ENCODE measurements at places on chromosomes 5 and 9. TPM values are rescaled to one million over a fixed set of nuclear protein-coding genes. Genes with fewer than 3 reads are reported as not detected.

IFNA13 gene
- total RNA-seq: not detected

DNA sequence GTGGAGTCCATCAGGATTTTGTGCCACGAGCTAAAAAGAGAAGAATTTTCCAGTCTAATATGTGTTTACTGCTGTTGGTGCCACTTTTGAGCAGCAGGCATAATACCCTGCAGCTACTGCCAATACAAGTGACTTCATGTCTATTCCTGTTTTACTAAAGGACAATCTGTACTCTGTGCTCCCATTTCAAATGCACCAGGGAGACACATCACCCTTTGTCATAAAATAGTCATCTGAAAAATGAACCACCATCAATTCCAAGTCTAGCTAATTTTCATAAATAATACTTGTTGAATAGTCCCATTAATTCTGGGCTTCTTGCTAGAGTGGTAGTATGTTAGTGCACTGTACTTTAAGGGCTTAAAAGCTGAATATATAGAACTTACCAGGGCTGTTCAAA, 8.9 kb upstream of the PKD2L2 start:
- no peaks in the 10 kb centered on the region for H3K4me1 ChIP-seq
- H3K27ac ChIP-seq: no peak overlapping the region
- DNase-seq: peak; percentile 11
- H3K4me3 ChIP-seq: no peak overlapping the region

GRCh38 chr9:82436475-82436874, 447.9 kb downstream of the SPATA31D1 start:
- H3K27me3 ChIP-seq: no peaks in the 10 kb centered on the region
- H3K4me3 ChIP-seq: no peak overlapping the region
- no peak overlapping the region for H3K27ac ChIP-seq
- no peaks in the 10 kb centered on the region for H3K4me1 ChIP-seq

DNA sequence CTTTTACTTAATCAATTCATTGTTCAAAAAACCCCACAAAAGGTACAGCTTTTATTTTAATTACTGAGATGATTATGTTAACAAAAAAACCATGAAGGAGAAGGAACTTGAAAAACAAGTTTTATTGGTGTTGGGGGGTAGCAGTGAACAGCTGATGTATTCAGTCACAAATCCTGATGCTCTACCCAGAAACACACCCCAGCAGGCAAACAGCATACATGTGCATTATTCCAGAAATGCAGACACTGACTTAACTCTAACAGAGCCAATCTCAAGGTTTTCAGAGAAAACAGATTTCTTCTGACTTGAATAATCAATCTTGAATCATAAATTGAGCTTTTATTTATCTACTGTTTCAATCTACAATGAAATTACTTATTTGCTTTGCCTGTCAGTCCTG, 175.2 kb downstream of the ZSWIM6 start:
- no peak overlapping the region for H3K4me3 ChIP-seq
- no peak overlapping the region for H3K27ac ChIP-seq
- H3K4me1 ChIP-seq: no peaks in the 10 kb centered on the region

GRCh38 chr5:68353605-68354004, 138.0 kb downstream of the PIK3R1 start:
- H3K36me3 ChIP-seq: no peaks in the 10 kb centered on the region
- no peak overlapping the region for H3K4me3 ChIP-seq
- H3K27me3 ChIP-seq: no peaks in the 10 kb centered on the region
- no peak for DNase-seq

GRCh38 chr5:6943197-6944112, 230.2 kb downstream of the TENT4A start:
- H3K27me3 ChIP-seq: no peaks in the 10 kb centered on the region
- H3K4me3 ChIP-seq: no peak overlapping the region
- no peaks in the 10 kb centered on the region for H3K36me3 ChIP-seq
- H3K27ac ChIP-seq: no peak overlapping the region
- no peaks in the 10 kb centered on the region for H3K4me1 ChIP-seq
- DNase-seq: no peak

DNA sequence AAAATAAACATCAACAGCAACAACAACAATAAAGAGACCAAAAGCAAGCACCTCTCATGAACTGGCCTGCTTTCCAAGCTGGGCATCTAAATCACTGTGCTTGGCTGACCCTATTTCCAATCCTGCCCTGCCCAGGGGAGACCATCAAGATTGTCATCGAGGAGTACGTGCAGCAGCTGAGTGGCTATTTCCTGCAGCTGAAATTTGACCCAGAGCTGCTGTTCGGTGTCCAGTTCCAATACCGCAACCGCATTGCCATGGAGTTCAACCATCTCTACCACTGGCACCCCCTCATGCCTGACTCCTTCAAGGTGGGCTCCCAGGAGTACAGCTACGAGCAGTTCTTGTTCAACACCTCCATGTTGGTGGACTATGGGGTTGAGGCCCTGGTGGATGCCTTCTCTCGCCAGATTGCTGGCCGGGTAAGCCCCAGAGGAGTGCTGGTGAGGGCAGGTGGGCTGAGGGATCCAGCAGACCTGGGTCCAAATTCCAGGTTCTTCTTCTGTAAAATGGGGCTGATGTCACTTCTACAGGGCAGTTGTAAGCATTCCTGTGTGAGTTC, 15.6 kb downstream of the PTGS1 start:
- H3K4me1 ChIP-seq: peaks cover 6% of the 10 kb centered on the region
- no peak overlapping the region for H3K4me3 ChIP-seq
- H3K27ac ChIP-seq: no peak overlapping the region
- no peak for DNase-seq

DNA sequence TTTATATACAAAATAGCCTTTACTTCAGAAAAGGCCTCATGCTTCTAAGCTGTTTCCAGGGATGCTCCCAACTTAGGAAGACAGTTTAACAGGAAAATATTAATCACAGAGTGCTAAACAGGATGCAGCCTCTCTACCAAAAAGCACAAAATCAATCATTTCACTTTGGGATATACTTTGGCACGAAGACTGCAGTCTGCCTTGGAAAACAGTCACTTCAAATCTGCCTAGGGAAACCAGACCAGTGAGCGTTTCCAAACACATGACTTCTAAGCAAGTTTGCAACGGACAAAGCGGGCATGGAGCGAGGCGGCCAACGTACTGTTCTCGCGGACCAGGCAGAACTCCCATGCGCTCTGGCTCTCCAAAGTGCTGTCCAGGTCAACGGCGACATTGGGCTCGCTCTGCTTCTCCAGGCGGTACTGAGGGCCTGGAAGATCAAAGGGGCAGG, 201.0 kb downstream of the MAPKAP1 start:
- no peaks in the 10 kb centered on the region for H3K4me1 ChIP-seq
- no peaks in the 10 kb centered on the region for H3K27me3 ChIP-seq
- peak overlapping the region; percentile 42 for H3K27ac ChIP-seq
- H3K36me3 ChIP-seq: no peaks in the 10 kb centered on the region
- no peak for DNase-seq

OCLN gene
- 17.5 TPM for total RNA-seq

DNA sequence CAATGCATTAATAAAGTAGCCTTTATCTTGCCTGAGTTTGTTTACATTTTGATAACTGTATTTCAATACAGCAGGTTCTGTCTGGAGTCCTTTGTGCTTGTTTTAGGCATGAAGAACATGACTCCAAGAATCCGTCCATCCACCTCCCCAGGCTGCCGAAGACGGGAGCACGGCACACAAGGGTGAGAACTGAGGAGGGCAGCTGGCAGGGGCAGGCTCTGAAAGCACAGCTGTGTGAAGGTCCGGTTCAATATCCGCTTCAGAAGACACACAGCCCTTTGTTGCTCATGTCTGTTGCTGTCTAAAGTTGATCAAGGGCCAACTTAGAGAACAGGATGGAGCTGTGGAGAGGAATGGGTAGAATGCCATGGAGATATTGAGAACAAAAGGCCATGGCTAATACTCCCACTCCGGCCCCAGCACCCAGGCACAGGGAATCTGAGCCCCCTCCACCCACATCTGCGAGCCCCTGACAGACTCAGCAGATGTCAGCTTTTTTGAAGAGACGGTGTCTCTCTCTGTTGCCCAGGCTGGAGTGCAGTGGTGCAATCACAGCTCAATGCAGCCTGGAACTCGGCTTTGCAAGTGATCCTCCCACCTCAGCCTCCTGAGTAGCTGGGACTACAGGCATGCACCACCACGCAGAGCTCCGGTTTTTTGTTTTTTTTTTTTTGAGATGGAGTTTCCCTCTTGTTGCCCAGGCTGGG, 58.5 kb upstream of the GNE start:
- peak overlapping the region; percentile 3 for H3K4me3 ChIP-seq
- H3K36me3 ChIP-seq: no peaks in the 10 kb centered on the region

DNA sequence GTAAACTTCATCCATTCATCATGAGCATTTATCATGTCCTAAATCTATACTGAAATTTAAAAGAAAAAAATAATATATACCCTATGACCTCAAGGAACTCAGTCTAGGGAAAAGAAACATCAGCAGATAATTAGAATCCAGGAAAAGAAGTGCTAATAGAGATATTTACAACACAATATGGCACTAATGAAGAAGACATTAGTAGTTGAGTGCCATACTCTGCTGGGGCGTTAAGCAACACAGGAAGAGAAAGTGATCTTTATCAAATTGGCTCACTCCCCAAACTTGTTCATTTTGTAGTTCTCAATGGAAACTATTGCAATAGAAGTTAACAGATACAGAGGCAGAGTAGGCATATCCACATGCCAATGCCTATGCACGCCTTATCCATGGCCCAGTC, 27.5 kb downstream of the GABRA6 start:
- no peak for DNase-seq
- H3K27me3 ChIP-seq: no peaks in the 10 kb centered on the region
- no peaks in the 10 kb centered on the region for H3K36me3 ChIP-seq
- no peaks in the 10 kb centered on the region for H3K4me1 ChIP-seq
